ENCODE measurements at places on chromosomes 5 and 9.

GRCh38 chr5:51416149-51416548, 32.9 kb downstream of the ISL1 start:
- no peak for DNase-seq

- no peak for DNase-seq
Observed at GRCh38 chr5:65506961-65507360, 25.2 kb upstream of the ADAMTS6 start.

- DNase-seq = no peak
Observed at GRCh38 chr5:85814596-85814995, 803.1 kb upstream of the COX7C start.

GRCh38 chr5:176875783-176876505, 23.2 kb downstream of the HK3 start:
- DNase-seq = no peak

DNA sequence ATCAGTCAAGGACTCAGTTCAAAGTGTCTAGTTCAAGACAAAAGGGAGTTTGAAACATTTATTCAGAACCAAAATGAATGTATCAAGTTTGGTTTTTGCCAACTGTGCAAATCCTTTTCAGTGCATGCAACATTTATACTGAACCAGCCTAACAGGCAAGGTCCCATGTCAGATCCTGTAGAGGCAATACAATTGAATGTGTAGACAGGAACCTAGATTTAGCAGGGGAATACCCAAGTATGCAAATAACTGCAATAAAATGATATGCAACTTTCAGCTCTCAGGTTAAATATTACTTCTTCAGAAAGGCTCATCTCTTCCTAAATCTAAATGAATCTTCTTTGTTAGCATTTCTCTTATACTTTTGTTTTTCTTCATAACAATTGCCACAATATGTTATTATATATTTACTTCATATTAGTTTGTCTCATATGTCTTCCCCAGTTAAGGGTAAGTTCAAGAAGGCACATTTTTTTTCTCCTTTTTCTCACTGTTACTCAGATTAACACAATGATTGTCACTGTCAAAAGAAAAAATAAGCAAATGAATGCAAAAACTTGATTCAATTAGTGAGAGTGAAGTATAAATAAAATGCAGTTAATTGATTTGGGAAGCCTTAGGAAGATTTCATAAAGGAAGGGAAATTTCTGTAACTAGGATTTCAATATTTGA, 163.9 kb upstream of the RASA1 start:
- DNase-seq = no peak

- DNase-seq = no peak
Observed at GRCh38 chr5:155696362-155696761, 630.6 kb upstream of the SGCD start.

DNA sequence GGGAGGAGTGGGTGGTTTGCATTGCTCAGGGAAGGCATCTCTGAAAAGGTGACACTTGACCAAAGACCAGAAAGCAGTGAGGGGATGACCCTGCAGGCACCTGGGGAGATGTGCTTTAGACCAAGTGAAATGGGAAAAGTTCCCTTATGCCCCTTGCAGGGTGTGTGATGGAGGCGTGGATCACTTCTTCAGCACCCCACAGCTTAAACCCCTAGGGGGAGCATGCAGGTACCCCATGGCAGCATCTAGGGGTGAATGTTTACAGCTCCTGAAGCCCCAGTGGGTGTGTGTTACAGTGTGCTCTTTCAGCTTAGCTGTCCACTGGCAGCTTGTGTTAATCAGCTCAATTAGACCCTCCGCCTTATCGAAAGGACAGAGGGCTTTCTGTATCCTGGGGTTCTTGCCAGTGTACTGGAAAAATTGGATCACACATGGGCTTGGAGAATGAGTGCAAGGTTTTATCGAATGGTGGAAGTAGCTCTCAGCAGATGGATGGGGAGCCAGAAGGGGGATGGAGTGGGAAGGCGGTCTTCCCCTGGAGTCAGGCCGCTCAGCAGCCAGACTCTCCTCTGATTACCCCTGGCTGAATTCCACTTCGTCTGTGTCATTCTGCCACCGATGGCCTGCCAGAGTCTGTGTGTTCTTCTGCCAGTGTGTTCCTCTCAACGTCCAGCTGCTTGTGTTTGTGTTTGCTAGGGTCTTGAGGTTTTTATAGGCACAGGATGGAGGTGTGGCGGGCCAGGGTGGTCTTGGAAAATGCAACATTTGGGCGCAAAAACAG, 6.3 kb downstream of the BHMT2 start:
- DNase-seq = no peak

- no peak for DNase-seq
Observed at GRCh38 chr9:110452227-110452801, 114.7 kb upstream of the TXNDC8 start.

DNA sequence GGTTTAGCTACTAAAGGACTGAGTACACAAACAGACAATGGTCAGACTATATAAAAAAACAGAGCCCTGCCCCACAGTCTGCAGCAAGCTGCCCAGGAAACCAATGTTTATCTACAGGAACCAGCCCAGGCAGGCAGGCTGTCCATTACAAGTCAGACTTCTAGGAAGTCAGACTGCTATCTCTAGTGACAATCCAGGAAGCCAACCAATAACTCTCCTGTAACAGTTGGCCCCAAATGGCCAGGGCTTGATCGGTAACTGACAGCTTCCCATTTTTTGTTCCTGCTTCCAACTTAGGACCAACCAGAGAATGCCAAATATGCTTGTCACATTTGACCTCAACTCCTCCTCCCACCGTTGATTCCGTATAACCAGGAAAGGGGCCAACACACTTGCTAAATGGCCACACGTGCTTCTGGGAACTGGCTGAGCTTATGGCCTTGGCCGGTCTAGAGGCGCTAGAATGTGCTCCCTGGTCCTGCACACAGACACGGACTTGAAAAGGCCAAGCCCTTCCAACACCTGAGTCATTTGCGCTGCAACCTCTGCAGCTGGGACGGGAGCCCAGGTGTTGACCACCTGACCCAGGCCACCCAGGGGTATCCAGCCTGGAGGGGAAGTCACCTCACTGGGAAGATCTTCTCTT, 79.6 kb upstream of the CDK20 start:
- no peak for DNase-seq

GRCh38 chr5:103258957-103259704, 568 bp downstream of the MACIR start:
- DNase-seq = no peak

- DNase-seq = peak; percentile 47
Observed at GRCh38 chr5:140302786-140303639, at the start of gene PFDN1. PFDN1 (minus strand) TSS chr5:140303101; CDS start chr5:140303073, 28 bp downstream.

- no peak for DNase-seq
Observed at GRCh38 chr5:23613566-23613965, 106.2 kb downstream of the PRDM9 start.

GRCh38 chr5:45532826-45533624, 163.2 kb downstream of the HCN1 start:
- DNase-seq = no peak

DNA sequence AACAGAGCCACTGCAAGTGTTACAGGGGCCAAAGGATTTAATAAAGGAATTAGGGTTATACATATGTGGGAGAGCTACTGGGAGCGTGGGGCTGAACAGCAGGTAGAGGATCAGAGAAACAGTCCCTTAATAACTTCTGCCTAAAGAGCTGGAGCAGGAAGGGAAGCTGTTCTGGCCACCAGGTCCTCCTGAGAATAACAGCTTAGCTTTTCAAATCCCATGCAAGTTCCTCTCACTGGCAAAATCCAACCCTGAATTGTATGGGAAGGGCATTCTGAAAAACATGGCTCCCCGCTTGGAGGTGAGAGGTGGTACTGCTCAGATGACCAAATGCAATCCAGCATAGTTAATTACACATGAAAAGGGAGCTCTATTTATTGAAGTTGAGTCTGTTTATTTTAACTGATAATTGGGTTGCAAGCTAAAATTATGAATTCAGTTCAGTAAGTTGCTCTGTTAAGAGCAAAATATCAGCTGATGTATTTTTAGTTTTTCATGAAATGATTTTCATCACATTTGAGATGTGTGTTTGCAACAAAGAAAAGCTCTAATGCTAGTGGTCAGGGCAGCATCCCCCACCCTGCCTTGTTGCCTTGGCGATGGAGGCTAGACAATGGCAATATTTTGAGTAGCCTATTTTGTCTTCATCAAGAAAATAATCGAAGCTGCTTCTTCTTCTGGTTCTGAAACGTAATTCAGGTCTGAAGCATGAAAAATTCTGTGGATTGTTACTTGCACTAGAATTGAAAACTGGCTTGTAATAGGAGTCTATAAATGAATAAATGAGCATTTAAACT, 58.4 kb upstream of the SH3GL2 start:
- DNase-seq = peak; percentile 33

DNA sequence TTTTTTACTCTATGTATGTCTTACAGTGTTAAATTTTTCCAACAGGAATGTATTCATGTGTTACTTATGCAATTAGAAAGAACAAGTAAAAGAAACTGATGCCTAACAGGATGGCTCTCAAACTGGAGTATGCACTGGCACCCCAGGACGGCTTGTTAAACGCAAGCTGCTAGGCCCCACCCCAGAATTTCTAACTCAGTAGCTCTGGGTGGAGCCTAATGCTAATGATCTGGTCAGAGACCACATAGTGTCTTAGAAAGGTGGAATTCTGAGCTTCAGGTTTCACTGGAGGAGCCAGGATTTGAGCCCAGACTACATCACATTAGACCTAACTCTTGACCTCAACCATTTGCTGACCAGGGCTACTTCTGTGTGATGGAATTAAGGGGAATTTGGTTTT, 34.4 kb downstream of the SHC3 start:
- no peak for DNase-seq

DNA sequence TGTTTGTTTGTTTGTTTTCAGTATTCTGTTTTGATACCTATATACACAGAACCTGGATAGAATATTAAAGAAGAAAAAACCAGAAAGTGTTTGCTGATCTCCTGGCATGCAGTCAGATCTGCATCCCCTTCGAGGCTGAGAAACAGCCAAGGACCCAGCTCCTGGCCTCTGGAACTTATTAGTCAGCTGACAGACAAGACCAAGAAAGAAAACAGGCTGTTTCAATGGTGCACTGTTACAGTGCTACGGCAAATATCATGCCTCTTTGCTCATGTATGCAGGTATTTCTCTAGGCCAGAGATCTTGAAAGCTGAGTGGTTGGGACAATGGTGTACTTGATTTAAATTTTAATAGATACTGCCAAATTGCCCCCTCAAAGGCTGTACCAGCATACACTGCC, 95.0 kb downstream of the C5orf15 start:
- DNase-seq = no peak

GRCh38 chr9:123425836-123426365, 69.9 kb downstream of the CRB2 start:
- no peak for DNase-seq

- DNase-seq = no peak
Observed at GRCh38 chr9:114223564-114224246, 68.4 kb downstream of the COL27A1 start.

- DNase-seq = peak; percentile 24
Observed at GRCh38 chr5:96517295-96517694, 84.2 kb upstream of the PCSK1 start.

- DNase-seq = no peak
Observed at GRCh38 chr9:108445431-108446071, 410.2 kb downstream of the ACTL7B start.

- no peak for DNase-seq
Observed at GRCh38 chr9:37929441-37929895, 25.5 kb upstream of the SLC25A51 start.

GRCh38 chr9:136808806-136809158, 1.0 kb downstream of the RABL6 start:
- no peak for DNase-seq

- DNase-seq = no peak
Observed at GRCh38 chr5:55608595-55609349, 74.0 kb upstream of the PLPP1 start.

DNA sequence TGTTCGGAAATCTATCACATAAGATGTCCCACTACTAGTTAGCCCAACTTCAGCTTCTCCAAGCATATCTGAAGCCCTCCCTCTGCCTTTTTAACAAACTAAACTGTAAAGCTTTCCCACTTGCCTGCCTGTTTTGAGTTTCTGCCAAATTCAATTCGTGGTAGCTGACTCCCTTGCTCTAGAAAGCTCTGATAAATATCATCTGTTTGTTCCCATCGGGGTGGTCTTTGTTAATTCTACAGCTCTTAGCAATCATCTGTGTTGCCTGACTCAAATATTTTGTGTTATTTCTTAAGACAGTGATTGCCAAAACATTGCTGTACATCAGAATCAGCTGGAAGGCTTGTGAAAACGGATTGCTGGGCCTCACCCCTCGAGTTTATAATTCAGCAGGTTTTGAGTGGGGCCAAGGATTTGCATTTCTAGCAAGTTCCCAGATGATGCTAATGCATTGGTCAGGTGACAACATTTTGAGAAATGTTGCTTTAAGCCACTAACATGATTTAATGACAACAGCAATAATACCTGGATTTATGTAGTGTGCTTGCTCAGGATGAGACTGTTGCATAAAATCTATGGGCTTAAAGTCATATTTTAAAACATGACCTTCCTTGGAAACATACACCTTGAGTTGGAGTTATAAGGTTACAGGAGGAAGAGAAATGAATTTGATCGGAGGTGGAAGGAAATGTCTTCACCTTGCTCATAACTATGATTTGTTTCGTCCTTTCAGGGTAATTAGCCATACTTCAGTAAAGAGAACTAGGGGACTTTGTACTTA, 631.9 kb downstream of the PSAT1 start:
- no peak for DNase-seq

DNA sequence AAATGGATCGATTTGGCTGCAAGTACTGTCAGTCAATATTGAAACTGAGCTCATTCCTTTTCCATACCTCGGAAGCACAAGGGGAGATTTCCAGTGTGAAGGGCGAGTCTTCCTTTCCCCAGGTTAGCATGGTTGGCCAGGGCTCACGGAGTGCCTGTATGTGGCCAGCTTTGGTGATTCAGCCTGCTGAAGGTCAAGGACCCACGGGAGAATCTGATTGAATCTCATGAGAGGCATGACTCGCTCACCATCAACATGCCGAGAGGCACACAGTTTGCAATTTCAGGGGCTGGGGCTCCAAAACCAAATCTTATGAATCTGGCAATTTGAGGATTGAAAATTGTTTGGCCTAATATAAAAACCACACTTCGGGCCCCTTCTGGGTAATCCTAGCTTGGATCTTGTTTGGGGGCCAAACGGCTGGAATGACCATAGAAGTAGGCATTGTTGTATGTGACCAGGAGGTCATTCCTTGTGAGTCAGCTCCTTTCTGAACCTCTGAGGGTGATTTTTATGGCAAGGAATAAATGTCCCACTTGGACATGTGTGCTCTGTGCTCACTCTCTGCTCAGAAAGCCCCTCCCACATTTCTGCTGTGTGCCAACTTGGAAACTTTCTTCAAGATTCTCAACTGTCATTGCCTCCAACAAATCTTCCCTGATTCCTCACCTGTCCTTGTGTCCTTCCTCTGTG, 69.8 kb downstream of the DOCK2 start:
- DNase-seq = no peak

GRCh38 chr9:91930475-91930874, 19.6 kb downstream of the ROR2 start:
- DNase-seq = no peak
